Caki2 (cell line): ENCODE measurements at places on chromosomes 6 and 20. TPM values are rescaled to one million over a fixed set of nuclear protein-coding genes. Genes with fewer than 3 reads are reported as not detected.

DNA sequence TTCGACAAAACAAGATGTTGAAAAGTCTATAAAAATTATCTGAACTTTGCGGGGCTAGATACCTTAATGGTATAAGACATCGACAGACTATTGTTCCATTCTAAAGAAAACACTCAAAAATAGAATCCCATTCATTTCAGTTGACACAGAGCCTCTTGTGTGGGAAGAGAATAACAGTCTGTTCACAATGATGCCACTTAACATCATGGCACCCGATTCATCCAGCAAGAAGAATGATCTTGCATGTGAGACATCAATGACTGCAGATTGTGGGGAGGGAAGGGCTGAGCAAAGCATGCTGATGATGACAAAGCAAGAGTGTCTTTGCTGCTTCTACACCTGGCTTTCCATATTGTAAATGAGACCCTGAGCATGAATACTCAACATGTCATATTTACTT is 49.7 kb upstream of the ARMH2 start:
- no peak for DNase-seq

GRCh38 chr6:109450801-109451200 is 4.8 kb downstream of the MICAL1 start:
- no peak for DNase-seq

- no peak for DNase-seq
Measured at GRCh38 chr6:129647044-129647443, 62.9 kb downstream of the ARHGAP18 start.

GRCh38 chr6:78340755-78341154 is 526.6 kb upstream of the IRAK1BP1 start:
- no peak for DNase-seq

DNA sequence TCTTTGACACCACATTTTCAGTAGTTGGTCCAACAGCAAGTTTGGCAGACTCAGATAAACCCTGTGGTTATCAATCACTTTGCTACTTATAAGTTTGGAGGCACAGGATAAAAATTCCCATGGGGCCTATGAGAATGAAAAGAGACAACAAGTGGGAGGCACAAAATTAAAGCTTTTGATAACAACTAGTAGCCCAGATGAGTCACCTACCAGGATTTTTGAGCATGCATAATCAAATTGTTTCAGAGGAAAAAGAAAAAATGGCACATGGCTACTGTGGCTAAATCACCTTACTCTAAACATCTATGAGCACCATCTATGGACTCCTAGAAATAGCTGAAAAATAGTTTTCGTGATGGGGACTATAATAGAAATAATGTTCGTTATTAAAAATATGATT is 40.8 kb upstream of the BMP5 start:
- DNase-seq: no peak

GRCh38 chr6:13787137-13787536 is 27.2 kb downstream of the MCUR1 start:
- DNase-seq: no peak

GRCh38 chr6:119076173-119076572 is 2.3 kb downstream of the FAM184A start:
- no peak for DNase-seq

MYL9 gene
- not detected in 2 replicates for total RNA-seq
